T-helper 2 cell treated with Interferon-gamma antibody and Interleukin-4, amounts not matched to agents 5 μg/mL and 100 μg/mL, for 36 hours (primary cell): ENCODE measurements at places on chromosomes 1 and 21.

DNA sequence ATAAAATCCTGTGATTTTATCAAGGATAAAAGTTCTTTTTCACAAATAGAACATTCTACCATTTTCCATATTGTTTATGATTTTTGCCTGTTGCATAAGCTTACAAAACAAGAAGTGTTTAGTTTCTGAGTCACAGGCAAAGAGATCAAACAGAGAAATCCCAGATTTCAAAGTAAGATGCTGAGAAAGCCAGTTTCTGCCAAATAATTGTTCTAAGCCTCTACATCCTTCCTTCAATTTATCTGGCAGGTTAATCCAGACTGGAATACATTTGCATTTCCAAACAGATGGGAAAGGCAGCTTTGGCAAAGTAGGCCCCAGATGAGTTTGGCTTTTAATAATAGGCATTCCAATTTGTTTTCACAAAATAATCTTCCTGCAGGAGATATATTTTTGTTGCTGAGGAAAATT, 2.5 kb downstream of the SLC1A7 start:
- no peak for DNase-seq

DNA sequence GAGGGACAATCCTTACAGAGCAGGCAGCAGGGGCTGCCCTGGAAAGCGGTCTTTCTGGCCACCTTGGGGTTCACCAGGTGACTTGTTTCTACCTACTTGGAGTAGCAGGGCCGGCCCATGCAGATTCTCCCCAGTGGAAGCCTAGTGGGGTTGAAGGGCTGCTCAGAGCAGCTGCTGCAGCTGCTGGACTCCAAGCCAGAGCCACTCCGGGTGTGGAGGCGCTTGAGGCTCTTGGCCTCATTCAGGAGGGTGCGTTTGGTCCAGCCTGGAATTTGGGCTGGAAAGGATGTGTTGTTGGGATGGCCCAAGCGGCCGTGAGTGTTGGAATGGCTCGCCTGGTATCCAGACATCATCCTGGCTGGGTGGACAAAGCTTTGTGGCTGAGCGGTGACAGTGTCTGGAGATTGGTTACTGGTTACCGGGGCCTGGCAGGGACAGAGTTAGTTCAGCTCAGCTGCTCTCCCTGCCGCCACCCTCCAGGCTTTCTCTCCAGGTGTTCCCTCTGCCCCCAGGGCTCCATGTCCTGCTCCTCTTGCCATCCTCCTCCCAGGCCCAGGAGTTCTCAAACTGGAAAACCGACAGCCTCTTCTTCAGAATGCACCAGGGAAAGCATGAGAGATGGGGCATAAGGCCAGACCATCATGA, 14.2 kb upstream of the HSPG2 start:
- DNase-seq = no peak

DNA sequence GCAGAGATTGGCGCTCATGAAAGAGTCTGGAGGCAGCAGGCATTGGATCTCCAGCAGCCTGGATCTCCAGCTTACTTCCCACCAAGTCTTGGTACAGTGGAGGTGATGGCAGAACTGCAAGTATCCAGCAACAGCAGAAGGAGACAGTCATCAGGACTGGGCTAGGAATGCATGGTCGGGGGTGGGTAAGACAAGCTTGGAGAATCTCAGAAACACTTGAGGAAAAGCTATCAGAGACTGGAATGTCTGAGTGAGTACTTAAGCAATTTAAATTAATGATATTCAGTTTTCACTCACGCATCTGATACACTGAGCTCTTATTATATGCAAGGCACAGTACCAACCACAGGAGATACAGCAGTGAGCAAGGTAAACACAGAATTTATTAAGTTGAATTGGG, 9.8 kb downstream of the TMEM35B start:
- DNase-seq = no peak

DNA sequence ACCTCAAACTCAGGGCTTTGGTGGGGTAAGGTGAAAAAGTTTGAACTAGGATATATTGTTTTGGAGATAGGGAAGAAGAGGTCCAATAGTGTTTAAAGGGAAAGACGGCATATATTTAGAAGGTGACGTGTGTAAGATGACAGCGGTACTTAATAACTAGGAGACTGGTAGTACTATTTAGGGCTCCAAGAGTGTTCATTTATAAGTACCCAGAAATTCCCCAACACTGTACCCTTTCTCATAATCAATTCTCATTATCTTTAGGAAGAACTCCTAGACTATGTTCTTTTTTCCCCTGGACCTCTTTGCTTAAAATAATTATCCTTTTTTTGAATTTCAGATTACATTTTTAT, 1.5 kb downstream of the LYPLAL1 start:
- DNase-seq = no peak

DNA sequence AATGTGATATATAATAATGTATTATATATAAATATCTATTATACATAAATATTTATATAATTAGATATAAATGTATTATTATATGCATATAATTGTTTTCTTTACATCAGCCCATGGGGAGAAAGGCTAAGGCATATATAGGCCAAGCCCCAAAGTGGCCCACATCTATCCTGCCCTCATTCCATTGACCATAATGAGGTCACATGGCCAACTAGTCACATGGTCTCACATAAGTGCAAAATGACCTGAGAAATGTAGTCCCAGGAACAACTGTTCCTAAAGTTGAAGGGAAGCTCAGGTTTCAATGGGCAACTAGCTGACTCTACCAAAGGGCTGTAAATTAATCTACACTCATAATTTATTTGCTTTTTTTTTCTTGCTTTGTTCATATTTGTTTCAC, 14.5 kb upstream of the CCDC185 start:
- DNase-seq = no peak

- peak; percentile 43 for DNase-seq
Observed at GRCh38 chr1:39214998-39215873, 10.7 kb downstream of the MACF1 start.

DNA sequence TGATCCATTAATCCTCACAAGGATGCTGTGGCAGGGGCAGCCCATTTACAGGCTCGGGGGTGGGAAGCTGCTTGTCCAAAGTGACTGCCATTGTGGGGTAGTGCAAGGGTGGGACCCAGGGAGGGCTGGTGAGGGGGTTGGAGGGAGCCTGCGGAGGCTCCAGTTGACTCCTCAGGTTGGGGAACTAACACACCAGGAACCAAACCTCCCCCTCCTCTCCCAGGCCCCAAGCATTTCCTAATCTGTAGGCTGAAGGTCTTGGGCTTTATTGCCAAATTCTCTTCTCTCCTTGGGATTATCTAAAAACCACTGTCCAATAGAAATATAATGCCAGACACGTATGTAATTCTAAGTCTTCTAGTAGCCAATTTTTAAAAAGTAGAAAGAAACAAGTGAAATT, 18.2 kb downstream of the IKBKE start:
- DNase-seq = no peak

- DNase-seq = no peak
Observed at GRCh38 chr1:245978915-245979314, 528.2 kb downstream of the SMYD3 start.

DNA sequence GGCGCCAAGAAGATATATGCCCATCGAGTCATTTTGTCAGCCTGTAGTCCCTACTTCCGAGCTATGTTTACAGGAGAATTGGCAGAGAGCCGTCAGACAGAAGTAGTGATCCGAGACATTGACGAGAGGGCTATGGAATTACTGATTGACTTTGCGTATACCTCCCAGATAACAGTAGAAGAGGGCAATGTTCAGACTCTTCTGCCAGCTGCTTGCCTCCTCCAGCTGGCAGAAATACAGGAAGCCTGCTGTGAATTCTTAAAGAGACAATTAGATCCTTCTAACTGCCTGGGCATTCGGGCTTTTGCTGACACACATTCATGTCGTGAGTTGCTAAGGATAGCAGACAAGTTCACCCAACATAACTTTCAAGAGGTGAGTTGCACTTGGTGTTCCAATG, 19.1 kb downstream of the KLHL20 start:
- no peak for DNase-seq

DNA sequence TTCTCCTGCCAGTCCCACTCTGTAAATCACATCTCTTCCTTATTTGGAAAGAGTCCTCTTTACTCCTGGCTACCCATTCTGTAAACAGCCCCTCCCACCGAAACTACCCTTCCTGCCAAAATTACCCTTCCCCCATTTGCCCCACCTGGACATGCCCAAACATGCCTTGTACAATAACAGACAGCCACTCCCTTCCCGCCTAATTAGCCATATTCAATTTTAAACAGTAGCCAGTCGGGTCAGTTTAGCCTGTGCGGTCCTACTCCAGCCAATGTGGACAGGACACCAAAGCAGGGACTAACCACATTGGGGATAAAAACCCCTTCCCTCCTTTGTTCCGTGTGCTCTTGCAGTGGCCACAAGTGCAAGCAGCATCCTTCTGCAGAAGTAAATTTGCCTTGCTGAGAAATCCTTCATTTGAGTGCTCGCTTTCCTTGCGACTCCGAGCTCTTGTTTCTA, 56.3 kb upstream of the MAP10 start:
- no peak for DNase-seq

DNA sequence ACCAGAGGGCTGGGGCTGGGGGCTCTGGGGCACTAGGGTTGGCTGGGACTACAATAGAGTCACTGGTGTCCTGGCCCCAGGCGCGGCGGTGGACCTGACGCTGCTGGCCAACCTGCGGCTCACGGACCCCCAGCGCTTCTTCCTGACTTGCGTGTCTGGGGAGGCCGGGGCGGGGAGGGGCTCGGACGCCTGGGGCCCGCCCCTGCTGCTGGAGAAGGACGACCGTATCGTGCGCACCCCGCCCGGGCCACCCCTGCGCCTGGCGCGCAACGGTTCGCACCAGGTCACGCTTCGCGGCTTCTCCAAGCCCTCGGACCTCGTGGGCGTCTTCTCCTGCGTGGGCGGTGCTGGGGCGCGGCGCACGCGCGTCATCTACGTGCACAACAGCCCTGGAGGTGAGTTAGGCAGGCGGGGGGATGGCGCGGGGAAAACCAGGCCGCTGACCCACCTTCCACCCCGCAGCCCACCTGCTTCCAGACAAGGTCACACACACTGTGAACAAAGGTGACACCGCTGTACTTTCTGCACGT, 4.1 kb downstream of the TIE1 start:
- no peak for DNase-seq

DNA sequence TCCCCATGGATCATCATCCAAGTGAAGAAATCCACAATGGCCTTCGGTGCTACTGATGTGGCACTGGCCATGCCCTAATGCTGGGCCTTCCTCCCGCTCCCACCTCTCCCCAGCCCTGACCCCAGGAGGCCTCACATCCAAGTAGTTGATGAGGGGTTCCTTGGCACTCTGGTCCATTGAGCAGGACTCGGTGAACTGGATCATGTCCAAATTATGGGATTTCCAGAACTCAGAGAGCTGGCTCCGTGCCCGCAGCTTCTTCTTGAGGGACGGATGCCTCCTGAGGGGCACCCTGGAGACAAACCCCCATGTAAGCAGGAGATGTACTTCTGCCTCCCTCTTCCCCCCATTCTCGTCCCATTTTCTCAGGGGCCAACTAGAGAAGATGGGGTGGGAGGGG, 929 bp downstream of the CTSE start:
- no peak for DNase-seq

DNA sequence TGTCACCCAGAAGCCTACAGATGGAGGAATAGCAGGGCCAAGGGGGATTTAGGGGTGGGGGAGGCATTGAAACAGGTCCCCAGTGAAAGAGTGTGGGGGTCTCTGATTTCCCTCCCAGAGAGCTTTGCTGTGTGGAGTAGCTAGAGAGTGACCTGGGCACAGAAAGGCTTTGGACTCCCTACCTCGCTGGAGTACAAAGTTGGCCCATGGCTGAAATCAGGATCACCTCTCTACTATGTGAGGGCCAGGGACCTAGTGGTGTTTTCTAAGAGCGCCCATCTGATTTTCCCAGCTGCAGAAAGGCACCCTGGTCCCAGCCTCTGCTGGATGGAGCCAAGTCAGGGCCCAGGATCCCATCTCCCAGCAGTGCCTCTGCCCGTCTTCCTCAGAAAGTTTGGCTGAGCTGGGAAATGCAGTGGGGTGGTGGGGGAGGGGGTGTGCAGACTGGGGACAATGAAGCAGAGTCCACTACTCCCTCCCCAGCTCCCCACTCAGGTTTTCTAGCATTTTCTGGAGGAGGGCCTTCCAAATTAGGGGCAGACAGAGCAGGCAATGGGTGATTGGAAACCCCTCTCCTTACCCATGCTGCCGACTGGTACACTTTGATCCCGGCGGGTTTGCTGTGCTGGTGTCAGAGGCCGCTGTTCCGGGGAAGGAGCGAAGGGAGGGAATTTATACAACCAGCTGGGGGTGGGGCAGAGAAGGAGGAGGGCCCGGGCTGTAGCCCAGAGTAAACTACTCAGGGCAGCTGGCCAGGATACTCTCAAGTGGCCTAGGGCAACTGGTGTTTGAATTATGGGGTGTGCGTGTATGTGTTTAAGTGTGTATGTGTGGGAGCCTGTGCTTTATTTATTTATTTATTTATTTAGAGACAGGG, at the start of gene SELENBP1:
SELENBP1 (minus strand) TSS at position 648 of the 877 bp plus-strand sequence; CDS start at position 584, 64 bp downstream.
- DNase-seq = no peak

- DNase-seq = no peak
Observed at GRCh38 chr21:29186246-29186645, 55.8 kb downstream of the MAP3K7CL start.

- DNase-seq = no peak
Observed at GRCh38 chr1:108767115-108767514, 20.6 kb downstream of the STXBP3 start.

- DNase-seq = no peak
Observed at GRCh38 chr1:45957684-45958083, 154.3 kb downstream of the MAST2 start.

- no peak for DNase-seq
Observed at GRCh38 chr1:25706146-25707089, 89.8 kb downstream of the MAN1C1 start.

DNA sequence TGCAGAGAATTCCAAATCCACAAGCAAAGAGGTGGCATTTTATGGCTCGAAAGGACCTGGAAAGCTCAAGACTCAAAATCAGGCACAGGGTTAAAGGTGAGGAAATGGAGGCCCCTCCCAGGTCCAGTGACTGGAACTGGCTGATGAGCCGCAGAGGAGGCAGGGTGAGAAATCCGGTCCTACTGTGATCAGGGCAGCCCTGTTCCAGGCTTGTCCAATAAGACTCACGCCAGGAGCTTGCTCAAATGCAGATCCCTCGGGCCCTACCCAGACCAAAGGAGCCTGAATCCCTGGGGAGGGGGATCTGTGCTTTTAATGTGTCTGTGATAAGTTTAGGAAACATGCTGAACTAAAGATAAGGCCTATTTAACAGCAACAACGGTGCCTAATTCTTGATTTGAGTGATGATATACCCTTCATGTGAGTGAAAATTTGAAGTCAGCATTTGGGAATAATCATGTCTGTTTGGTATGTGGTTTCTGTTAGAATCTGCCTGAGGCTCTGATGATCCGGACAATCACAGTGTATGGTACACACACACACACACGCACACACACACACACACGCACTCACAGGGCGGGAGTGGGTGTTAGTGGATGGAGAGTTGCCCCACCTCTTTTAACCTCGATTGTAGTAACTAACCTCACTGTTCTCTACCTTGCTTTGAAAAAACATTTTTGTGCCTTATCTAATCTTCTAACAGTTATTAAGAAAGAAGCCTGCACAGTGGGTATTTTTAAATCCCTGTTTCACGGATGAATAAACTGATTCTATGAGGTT, 54.1 kb upstream of the LYST start:
- no peak for DNase-seq
